Activated naive CD8-positive, alpha-beta T cell treated with anti-CD3 and anti-CD28 coated beads for 36 hours (primary cell): ENCODE measurements at places on chromosomes 2 and 18.

DNA sequence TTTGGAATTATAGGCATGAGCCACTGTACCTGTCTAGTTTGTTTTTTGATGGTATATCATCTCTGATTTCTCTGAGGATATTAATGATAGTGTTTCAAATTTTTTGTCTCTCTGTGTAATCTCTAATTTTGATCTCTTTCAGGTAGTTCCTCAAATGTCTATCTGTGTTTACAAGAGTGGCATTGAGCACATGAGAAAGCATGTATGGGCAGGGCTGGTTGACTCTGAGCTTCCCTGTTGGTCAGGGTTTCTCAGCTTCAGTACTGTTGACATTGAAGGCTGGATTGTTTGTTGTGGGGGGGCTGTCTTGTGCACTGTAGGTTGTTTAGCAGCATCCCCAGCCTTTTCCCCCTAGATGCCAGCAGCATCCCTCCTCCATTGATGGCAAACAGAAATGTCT is 79.9 kb downstream of the TMEM247 start:
- H3K27ac ChIP-seq, result peak overlapping the region; percentile 22
- H3K27me3 ChIP-seq, result no peaks in the 10 kb centered on the region
- H3K36me3 ChIP-seq, result peaks cover 28% of the 10 kb centered on the region
- no peak for DNase-seq
- no peak overlapping the region for H3K4me3 ChIP-seq

DNA sequence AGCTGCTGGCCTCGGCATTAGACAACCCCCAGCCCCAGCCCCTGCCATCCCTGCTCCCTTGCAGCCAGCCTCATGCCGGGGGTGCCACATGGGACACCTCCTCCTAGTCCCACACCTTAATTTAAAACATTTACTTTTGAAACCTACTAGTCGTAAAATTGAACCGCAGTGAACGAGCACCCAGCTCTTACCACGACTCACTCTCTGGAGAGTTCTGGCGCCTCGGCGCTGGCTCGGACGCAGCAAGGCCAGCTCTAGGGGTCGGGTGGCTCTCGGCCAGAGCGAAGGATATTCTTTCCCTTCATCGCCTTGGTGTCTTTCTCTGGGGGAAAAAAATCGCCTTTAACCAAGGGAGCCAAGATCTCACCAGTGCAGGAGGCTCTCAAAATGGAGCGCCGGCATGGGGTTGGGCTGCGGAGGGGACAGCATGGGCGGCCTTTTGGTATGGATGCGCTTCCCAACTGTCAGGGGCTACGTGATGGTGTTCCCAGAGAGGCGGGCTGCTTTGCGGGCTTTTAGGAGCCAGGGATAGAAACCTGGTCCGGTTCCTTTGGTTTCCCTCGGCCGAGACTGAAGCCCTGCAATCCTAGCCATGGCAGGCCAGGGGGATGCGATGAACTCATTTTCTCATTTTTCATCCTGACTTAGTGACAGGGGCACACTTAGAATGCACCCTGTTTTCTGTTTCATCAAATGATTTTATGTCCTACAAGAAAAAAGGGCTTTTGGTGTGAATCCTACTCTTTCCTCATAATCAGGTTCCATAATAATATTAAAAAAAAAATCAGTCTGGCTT is 2.0 kb downstream of the HPCAL1 start:
- peaks cover 65% of the 10 kb centered on the region for H3K4me1 ChIP-seq
- H3K4me3 ChIP-seq, result peak overlapping the region; percentile 91
- H3K36me3 ChIP-seq, result peaks cover 18% of the 10 kb centered on the region
- peak overlapping the region; percentile 85 for H3K27ac ChIP-seq

DNA sequence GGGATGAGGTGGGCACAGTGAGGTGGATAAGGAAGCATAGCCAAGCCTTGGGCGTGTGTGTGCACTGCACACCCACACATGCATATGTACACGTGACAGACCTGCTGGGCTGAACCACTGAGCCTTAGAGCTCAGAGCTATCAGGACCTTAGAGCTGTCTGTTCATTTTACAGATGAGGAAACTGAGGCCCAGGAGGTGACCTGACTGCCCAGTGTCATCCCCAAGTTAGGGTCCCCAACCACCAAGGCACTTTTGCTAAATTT is 8.2 kb upstream of the SNED1 start:
- H3K27ac ChIP-seq, result no peak overlapping the region
- H3K36me3 ChIP-seq, result no peaks in the 10 kb centered on the region
- peaks cover 3% of the 10 kb centered on the region for H3K4me1 ChIP-seq
- DNase-seq, result no peak
- no peaks in the 10 kb centered on the region for H3K27me3 ChIP-seq

GRCh38 chr2:71721362-71721665 is 268.0 kb downstream of the DYSF start:
- no peaks in the 10 kb centered on the region for H3K27me3 ChIP-seq
- no peak overlapping the region for H3K27ac ChIP-seq
- no peaks in the 10 kb centered on the region for H3K36me3 ChIP-seq
- no peak overlapping the region for H3K4me3 ChIP-seq

DNA sequence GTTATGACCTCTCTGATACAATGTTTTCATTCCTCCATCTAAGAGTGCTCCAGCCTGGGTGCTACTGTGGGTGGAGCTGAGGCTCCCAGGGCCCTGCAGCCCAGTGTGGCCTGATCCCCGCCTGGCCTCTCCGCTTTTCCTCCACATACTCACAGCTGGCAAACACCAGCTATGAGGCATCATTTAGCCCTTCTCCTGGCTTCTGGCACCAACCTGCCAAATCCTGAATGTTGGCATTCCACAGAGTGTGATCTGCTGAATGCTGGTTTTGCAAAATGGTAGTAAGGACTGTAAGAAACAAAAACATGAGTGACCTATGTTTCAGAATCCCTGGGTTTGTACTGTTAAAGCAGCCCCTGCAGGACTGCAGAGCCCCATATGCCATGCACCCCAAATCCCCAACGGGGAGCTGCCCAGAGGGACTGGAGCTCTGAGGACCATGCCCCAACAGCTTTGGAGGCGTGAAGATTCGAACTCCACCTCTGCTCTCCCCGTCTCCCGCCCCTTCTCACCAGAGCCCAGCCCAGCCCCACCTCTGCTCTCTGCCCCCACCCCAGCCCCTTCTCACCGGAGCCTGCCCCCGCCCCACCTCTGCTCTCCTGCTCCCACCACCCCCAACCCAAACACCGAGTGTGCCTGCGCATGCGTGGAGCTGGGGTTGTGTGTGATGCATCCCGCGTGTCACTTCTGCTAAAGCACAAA is 4.2 kb downstream of the SLC66A2 start:
- no peak overlapping the region for H3K4me3 ChIP-seq
- peaks cover 12% of the 10 kb centered on the region for H3K36me3 ChIP-seq
- H3K27ac ChIP-seq, result peak overlapping the region; percentile 60
- H3K4me1 ChIP-seq, result peaks cover 40% of the 10 kb centered on the region
- DNase-seq, result no peak

DNA sequence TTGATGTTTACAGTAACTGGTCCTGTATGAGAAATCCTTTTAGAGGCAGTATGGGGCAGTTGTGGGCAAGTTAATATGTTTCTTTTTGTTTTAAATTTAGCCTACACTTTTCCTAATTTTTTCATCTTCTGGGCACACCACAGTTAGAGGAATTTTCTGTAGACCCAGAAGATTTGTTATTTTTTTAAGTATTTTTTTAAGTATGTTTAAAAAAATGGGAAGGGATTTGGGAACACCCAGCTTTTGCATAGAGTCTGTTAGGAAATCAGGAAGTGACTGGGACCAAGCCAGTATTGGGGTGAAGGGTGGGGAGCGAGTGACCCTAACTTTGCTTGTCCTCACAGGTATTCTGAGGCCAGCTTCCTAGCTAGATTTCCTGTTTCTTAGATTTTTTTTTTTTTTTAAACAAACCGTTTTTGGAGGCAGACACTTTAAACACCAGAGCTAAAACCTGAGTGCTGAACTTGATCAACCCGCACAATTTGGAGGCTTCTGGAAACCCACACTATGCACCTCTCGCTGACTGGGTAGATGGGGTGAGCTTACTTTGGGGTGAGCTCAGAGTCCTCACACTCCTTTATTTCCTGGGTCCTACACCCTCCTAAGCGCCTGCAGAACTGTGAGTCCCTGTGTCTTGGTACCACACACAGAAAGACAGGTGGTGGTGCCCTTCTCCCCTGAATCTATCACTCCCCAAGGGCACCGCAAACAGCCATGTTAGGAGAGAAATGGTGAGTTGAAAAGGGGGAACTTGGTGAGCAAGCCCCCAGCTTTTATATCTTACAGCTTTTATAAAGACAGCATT is 5.2 kb downstream of the GATA6 start:
- peaks cover 5% of the 10 kb centered on the region for H3K4me1 ChIP-seq
- H3K27ac ChIP-seq, result no peak overlapping the region
- H3K36me3 ChIP-seq, result no peaks in the 10 kb centered on the region
- H3K4me3 ChIP-seq, result no peak overlapping the region
- H3K27me3 ChIP-seq, result peaks cover 72% of the 10 kb centered on the region

- peaks cover 31% of the 10 kb centered on the region for H3K36me3 ChIP-seq
- peaks cover 2% of the 10 kb centered on the region for H3K4me1 ChIP-seq
- no peak overlapping the region for H3K4me3 ChIP-seq
- H3K27ac ChIP-seq, result no peak overlapping the region
Measured at GRCh38 chr2:143505542-143505941, 376.3 kb downstream of the ARHGAP15 start.

GRCh38 chr2:15116830-15117229 is 444.3 kb downstream of the NBAS start:
- H3K27me3 ChIP-seq, result peaks cover 3% of the 10 kb centered on the region
- H3K36me3 ChIP-seq, result peaks cover 7% of the 10 kb centered on the region
- peaks cover 9% of the 10 kb centered on the region for H3K4me1 ChIP-seq
- no peak for DNase-seq
- H3K4me3 ChIP-seq, result no peak overlapping the region
- no peak overlapping the region for H3K27ac ChIP-seq

DNA sequence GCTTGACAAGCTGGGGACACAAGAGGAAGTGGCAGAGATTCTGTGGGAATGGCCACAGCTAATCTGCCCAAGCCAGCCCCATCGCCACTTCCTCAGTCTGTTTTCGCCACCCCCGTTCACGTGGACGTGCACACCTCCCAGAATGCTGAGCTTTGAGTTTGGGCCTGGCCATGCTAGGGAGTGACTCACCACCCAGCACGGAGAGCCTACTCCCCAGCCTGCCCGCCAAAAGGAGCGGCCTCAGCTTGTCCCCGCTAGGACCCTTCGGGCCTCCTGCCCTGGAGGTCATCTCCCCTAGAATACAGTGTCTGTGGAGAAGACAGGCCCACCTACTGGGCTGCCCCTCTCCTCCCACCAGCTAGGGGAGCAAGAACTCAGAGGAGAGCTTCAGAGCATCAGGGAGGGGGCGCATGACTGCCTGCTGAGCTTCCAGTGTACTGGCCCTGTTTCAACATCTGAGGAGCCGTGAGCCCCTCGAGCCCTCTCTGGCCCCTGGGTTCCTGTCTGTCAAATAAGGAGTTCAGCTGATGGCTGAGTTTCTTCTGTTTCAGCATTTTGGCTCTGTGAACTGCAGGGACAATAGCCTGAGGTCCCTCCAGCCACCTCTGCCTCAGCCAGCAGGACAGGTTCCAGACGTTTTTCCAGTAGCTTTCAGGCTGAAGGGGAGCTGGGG is 5.1 kb downstream of the SLC35F6 start:
- H3K27me3 ChIP-seq, result no peaks in the 10 kb centered on the region
- H3K36me3 ChIP-seq, result peaks cover 5% of the 10 kb centered on the region
- H3K27ac ChIP-seq, result no peak overlapping the region
- H3K4me3 ChIP-seq, result no peak overlapping the region

- H3K4me1 ChIP-seq, result peaks cover 66% of the 10 kb centered on the region
- H3K27ac ChIP-seq, result peak overlapping the region; percentile 21
- H3K36me3 ChIP-seq, result peaks cover 47% of the 10 kb centered on the region
- no peak overlapping the region for H3K4me3 ChIP-seq
- no peak for DNase-seq
- H3K27me3 ChIP-seq, result no peaks in the 10 kb centered on the region
Measured at GRCh38 chr2:233429175-233429897, 75.0 kb downstream of the DGKD start.

DNA sequence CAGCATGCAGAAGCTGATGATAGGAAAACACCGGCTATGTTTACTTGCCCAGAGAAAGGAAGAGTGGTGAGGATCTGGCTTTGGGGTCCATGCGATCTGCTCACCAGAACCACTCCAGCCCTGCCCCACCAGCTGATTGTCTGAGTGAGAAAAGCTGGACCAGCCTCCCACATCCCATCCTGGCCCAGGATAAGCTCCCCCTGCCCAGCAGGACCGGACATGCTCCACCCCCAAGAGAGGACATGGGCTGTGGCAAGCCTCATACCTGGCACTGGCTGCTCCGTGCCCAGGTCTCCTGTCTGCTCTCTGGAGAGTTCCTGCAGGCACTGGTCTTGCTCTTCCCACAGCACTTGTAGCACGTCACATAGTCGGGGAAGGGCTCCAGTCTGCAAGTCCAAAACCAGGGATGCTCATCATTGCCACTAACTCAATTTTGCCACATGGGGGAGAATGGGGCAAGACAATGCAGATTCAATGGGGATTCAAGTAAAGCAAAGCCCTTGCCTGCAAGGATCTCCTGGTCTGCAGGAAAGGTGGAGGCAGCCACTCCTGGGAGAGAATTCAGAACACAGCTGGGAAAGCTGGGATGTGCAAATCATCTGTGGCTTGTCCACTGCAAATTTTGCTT is 30.0 kb downstream of the SCTR start:
- no peak overlapping the region for H3K27ac ChIP-seq
- DNase-seq, result no peak
- no peaks in the 10 kb centered on the region for H3K36me3 ChIP-seq

DNA sequence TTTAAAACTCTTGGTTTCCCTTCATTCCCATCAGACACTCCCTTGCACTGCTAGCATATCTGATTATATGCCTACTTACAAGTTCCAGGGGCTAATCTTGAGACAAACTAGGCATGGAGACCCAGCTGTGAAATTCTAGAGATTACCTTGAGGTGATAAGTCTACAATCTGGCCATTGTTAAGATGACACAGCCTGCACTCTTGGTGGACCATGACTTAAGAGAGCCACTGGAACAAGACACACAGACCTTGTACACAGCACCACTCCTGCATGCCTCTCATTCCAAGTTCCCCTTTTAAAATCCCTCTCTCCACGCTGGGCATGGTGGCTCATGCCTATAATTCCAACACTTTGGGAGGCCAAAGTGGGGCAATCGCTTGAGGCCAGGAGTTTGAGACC is 387.2 kb upstream of the DCC start:
- H3K4me3 ChIP-seq, result no peak overlapping the region
- DNase-seq, result no peak
- H3K36me3 ChIP-seq, result no peaks in the 10 kb centered on the region
- no peaks in the 10 kb centered on the region for H3K27me3 ChIP-seq
- no peak overlapping the region for H3K27ac ChIP-seq
- no peaks in the 10 kb centered on the region for H3K4me1 ChIP-seq

GRCh38 chr18:7604361-7604760 is 37.2 kb downstream of the PTPRM start:
- no peaks in the 10 kb centered on the region for H3K4me1 ChIP-seq
- H3K36me3 ChIP-seq, result no peaks in the 10 kb centered on the region
- H3K4me3 ChIP-seq, result no peak overlapping the region
- H3K27me3 ChIP-seq, result no peaks in the 10 kb centered on the region
- DNase-seq, result no peak
- H3K27ac ChIP-seq, result no peak overlapping the region

- no peaks in the 10 kb centered on the region for H3K36me3 ChIP-seq
- no peak overlapping the region for H3K4me3 ChIP-seq
- no peak overlapping the region for H3K27ac ChIP-seq
- H3K27me3 ChIP-seq, result no peaks in the 10 kb centered on the region
Measured at GRCh38 chr2:77391119-77391518, 131.1 kb downstream of the LRRTM4 start.

GRCh38 chr2:234770031-234770506 is 181.7 kb upstream of the SH3BP4 start:
- no peak overlapping the region for H3K4me3 ChIP-seq
- no peaks in the 10 kb centered on the region for H3K4me1 ChIP-seq
- H3K27me3 ChIP-seq, result peaks cover 16% of the 10 kb centered on the region
- no peak overlapping the region for H3K27ac ChIP-seq
- DNase-seq, result no peak

GRCh38 chr2:196962325-196962724 is 35.8 kb upstream of the PGAP1 start:
- DNase-seq, result no peak
- H3K27me3 ChIP-seq, result no peaks in the 10 kb centered on the region
- peak overlapping the region; percentile 66 for H3K27ac ChIP-seq
- peaks cover 4% of the 10 kb centered on the region for H3K36me3 ChIP-seq
- H3K4me1 ChIP-seq, result peaks cover 25% of the 10 kb centered on the region
- H3K4me3 ChIP-seq, result peak overlapping the region; percentile 20
